Stimulated activated CD8-positive, alpha-beta memory T cell treated with anti-CD3 and anti-CD28 coated beads, Interleukin-15, amount 100 ng/mL, for 24 hours (primary cell): ENCODE measurements at places on chromosomes 16 and 17.

DNA sequence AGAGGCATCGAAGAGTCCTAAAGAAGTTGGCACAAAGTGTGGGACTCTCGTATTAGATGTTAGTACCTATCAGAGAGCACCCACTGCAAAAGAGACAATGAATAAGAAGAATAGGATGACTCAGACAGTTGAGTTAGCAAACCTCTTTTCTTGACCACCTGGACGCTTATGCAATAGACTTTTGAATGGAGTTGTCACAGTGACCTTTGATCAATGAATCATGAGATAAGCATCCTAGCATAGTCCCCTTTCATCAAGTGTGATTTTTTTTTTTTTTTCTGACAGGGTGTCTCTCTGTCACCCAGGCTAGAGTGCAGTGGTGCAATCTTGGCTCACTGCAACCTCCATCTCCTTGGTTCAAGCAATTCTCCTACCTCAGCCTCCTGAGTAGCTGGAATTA is 1417.9 kb upstream of the GOT2 start:
- DNase-seq: no peak

DNA sequence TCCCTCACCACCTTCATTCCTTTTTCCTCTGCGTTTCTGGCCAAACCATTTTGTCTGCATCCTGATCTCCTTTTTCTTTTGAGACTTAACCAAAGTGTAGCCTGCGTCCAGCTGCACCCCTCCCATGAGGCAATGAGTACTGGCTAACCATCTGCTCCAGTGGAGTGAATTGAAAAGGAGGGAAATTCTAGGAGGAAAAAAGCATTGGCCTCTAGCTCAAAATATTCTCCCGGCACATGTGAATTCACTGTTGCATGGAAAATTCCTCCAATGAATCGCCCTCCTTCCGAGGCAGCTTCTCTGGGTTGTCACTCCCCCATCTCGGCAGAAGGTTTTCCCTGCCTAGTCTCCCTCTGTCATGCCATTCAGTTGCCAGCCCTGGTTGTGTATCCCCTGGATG is 5.6 kb downstream of the RAP1GAP2 start:
- DNase-seq: no peak

- peak; percentile 35 for DNase-seq
Observed at GRCh38 chr16:30184096-30184890, 891 bp downstream of the CORO1A start.

- DNase-seq: no peak
Observed at GRCh38 chr16:23924128-23924527, 88.3 kb downstream of the PRKCB start.

GRCh38 chr16:48052731-48053417 is 102.9 kb downstream of the ABCC12 start:
- DNase-seq: no peak

- no peak for DNase-seq
Observed at GRCh38 chr16:49684696-49685095, 171.2 kb downstream of the ZNF423 start.

DNA sequence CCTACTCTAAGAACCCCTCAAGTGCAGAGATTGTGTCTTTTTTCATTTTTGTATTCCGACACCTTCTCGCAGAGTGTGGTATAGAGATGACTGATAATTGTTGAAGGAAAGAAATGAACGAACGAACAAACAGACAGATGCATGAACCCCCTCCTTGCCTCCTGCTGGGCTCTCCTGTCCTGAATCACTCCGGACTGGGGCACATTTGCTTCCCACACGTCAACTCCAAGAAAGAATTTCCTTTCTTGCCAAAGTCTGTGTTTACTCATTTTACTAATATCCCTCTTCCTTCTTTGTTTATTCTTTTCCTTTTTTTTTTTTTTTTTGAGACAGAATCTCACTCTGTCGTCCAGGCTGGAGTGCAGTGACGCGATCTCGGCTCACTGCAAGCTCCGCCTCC is 37.5 kb upstream of the BHLHA9 start:
- no peak for DNase-seq

DNA sequence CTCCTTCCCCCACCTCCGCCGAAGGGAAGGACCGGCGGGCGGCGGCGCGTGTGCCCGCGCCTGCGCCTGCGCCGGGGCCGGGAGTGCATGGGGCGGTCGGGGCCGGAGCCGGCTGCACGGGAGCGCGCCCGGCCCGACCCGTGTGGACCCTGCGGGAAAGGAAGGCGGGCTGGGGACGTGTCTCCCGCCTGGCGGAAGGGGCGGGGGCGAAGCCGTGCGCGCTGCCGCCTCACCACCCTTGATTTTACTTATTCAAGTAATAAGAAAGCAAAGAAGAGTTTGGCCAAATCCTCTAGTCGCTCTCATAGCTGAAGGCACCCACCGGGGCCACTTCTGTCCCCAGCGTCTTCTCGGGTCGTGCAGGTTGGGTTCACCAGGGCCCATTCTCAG is 596 bp upstream of the PFN1 start:
- DNase-seq: peak; percentile 53

DNA sequence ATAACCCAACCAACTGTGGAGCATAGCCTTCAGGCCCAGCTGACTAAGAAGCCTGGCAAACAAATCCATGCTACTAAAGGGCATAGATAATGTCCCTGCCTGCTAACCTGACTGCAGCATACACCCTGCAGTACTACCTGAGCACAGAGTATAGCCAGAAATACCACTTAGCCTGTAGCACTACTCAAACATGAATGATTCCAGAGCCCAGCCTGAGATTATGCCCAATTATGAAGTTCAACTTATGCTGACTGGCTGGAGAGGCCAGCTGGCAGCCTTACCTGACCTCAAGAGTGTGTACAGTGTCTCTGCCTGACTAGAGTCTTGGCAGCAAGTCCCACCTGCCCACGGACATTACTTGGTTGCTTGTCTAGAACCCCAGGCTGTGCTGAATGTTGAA is 1265.3 kb downstream of the CDH11 start:
- no peak for DNase-seq

- DNase-seq: no peak
Observed at GRCh38 chr17:60729854-60730253, 52.2 kb downstream of the BCAS3 start.

- no peak for DNase-seq
Observed at GRCh38 chr17:77965352-77965751, 6.8 kb downstream of the TNRC6C start.

- DNase-seq: no peak
Observed at GRCh38 chr17:59877965-59878364, 14.8 kb downstream of the TUBD1 start.

- no peak for DNase-seq
Observed at GRCh38 chr17:78925662-78926555, 722 bp upstream of the TIMP2 start.

GRCh38 chr17:77770331-77771105 is 188.0 kb upstream of the TNRC6C start:
- no peak for DNase-seq

DNA sequence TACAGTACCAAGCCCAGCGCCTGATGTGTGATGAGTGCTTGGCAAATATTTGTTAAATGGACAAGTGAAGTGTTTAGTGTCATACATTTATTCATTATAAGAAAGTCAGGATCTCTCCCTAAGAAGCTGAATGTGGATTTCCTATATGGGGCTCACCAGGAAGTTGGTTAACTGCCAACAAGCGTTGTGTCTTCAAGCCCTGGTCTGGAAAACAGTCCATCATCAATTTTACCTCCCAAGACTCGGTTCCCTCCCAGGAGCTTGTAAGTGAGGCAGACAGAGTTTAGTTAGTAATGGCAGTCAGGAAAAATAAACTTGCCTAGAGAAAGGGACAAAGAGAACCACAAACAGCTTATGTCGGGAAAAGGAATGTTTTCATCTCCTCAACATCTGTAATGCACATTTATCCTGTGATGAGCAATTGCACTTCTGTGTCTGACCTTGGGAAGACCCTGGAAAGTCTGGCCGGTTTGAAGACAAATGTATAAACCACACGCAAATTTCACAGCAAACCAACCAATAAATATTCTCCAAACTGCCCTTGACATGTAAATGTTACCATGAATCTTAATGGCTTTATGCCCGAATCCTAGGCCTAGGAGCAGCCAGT is 28.3 kb downstream of the C16orf95 start:
- DNase-seq: no peak

DNA sequence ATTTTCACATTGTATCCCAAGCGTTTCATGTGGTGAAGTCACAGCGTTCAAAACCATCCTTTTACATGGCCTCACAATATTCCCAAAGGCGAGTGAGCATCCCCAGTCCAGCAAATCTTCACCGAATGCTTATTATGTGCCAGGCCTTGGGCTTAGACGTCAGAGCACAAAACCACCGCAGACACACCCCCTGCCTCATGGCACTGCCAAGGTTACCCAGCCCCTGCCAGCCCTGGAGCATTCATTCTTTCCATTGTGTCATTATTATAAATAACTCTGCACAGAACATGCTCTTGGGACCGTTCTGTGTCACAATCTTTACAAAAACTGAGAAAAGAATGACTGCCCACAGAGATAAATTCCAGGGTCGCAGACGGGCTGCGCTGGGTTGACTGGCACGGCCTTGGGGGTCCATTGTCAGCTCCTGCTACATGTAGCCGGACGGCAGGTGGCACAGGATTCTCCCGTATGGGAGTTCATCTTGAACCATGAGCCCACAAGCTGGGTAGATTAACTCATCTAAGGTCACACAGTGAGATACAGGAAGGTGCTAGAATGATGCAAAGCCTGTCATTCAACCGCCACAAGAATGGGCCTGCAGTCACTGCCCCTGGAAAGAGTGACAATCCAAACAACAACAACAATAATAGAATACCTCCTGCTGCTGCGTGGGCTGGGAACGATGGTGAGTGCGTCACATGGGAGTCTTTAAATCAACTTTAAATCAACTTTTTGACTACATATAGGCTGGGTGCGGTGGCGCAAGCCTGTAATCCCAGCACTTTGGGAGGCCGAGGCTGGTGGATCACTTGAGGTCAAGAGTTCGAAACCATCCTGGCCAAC is 4.5 kb upstream of the NECAB2 start:
- DNase-seq: no peak

DNA sequence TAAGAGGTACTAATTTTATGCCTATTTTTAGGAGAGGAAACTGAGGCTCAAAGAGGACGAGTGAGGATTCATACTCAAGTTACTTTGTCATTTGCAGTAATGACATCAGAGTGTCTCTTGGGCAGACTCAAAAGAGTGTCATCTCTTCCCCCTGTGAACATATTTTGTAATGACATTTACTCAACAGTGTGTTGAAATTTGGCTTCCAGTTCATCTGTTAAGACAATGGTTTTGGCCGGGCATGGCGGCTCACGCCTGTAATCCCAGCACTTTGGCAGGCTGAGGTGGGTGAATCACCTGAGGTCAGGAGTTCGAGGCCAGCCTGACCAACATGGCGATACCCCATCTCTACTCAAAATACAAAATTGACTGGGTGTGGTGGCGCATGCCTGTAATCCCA is 28.9 kb downstream of the WFDC1 start:
- DNase-seq: no peak

- peak; percentile 34 for DNase-seq
Observed at GRCh38 chr17:77107506-77108433, 33.0 kb upstream of the SEC14L1 start.

GRCh38 chr17:11644265-11645212 is 46.3 kb downstream of the DNAH9 start:
- no peak for DNase-seq

DNA sequence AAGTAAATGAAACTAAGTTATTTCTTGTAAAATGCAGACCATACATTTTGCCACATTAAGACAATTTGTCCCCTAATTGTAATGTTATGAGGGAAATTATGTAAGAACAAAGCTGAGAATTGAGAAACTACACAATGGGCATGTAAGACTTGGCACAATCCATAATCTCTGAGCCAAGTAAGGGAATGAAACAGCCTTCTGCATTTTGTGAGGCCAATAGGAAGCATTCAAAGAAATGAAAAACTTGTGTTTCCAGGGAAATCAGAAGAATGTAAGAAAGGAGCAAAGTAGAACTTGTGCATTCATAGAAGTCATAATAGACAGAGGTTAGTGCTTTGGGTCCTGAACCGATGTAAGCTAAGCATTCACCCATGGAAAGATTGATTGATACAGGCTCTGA is 1.8 kb downstream of the KRTAP9-4 start:
- no peak for DNase-seq

DNA sequence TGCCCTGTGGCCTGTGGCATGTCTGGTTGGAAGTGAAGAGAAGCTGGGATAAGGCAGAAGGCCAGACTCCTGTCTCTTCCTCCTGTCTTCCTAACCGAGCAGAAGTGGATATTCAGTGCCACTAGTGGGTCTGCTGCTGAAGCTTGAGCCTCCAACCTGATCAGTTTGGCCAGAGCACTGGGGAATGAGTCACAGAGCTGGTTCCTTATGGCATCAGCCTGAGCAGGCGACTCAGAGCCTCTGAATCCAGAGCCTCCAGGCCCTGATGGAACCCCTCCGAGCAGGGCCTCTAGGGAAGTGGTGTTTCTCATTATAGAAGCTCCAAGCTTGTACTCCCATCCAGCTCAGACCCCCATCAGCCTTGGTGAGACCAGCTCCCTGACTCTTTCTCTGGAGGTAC is 2.0 kb downstream of the WSCD1 start:
- no peak for DNase-seq
